ENCODE measurements at places on chromosomes 3 and 15. TPM values are rescaled to one million over a fixed set of nuclear protein-coding genes. Genes with fewer than 3 reads are reported as not detected.

GRCh38 chr3:170563712-170564423 is 22.0 kb downstream of the SLC7A14 start:
- peak; percentile 4 for DNase-seq

STAB1 gene
- total RNA-seq = 3.0 TPM

DNA sequence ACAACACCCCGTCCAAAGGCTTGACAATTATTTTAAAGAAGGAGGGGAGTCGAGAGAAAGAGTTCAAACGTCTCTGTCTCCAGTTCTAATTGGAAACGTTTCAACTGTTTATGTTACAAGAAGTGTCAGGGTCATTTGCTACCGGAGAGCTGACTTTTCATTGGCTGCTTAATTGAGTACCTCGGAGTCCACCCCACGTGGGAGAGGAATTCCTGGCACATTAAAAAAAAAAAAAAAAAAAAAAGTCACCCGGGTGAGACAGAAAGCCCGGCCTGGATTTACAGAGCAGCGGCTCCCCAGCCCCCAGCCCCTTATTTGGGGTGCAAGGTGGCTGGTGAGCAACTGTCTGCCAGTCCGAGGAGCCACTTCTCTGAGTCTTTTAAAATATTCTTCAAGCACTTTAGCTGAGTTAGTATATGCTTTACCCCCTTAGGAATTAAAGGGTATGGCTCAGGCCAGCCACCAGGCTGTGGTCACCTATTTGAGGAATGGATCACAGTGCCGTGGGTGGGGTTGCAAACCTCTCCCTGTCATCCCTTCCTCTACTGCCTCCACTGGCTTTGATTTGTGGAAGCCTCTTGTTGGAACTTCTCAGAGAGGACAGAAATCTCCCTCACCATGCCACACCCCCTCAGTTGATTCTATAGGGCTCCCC is 3.9 kb upstream of the TLE3 start:
- DNase-seq = peak; percentile 96

GATA2 gene
- total RNA-seq = 0.83 TPM

- no peak for DNase-seq
These were observed 29.5 kb downstream of the KCNAB1 start for GRCh38 chr3:156149876-156150275.

Data from GM23338 (cell line).